CD8-positive, alpha-beta memory T cell (primary cell): ENCODE measurements at places on chromosomes 5 and 9. TPM values are rescaled to one million over a fixed set of nuclear protein-coding genes. Genes with fewer than 3 reads are reported as not detected.

NEURL1B gene
- polyA plus RNA-seq = not detected

NSG2 gene
- not detected for polyA plus RNA-seq

BAAT gene
- 0.12 TPM for polyA plus RNA-seq

OR1L4 gene
- not detected for polyA plus RNA-seq

TTC23L gene
- not detected for polyA plus RNA-seq

FABP6 gene
- not detected for polyA plus RNA-seq

SLC45A2 gene
- not detected for polyA plus RNA-seq

SPINK1 gene
- not detected for polyA plus RNA-seq

CCDC69 gene
- polyA plus RNA-seq = 134 TPM

PCDHGA11 gene
- 0.09 TPM for polyA plus RNA-seq

TMEM8B gene
- polyA plus RNA-seq = 3.0 TPM

NPR2 gene
- 0.26 TPM for polyA plus RNA-seq

NCS1 gene
- polyA plus RNA-seq = 0.54 TPM

CTXN3 gene
- polyA plus RNA-seq = not detected

PALM2AKAP2 gene
- 0.15 TPM for polyA plus RNA-seq

GLRA1 gene
- not detected for polyA plus RNA-seq

C9orf50 gene
- not detected for polyA plus RNA-seq

DDX4 gene
- polyA plus RNA-seq = not detected

SLCO6A1 gene
- polyA plus RNA-seq = not detected

TSSK1B gene
- not detected for polyA plus RNA-seq

ZNF658 gene
- 1.1 TPM for polyA plus RNA-seq

MIER3 gene
- polyA plus RNA-seq = 8.2 TPM

OGN gene
- polyA plus RNA-seq = 0.18 TPM

LIX1 gene
- polyA plus RNA-seq = not detected

PCDHGA5 gene
- not detected for polyA plus RNA-seq

TIFAB gene
- polyA plus RNA-seq = not detected
